ENCODE measurements at places on chromosomes 3 and 15.

DNA sequence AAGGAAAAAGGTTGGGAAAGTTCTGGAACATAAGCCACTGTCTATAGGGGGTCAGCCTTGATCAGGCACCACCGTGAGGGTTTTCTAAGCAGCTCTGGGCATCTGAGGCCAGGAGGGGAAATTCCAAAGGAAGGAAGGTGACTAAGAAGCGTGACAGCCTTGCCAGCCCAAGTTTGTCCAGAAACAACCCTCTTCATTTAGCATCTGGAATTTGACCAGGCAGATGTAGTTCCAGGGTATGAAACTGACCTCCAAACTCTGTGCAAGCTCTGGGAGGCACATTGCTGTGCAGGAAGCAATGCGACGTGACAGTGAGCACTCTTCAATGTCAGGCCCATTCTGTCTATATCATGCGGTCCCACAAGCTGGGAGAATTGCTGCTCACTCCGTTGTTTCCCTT lies 85.4 kb upstream of the TPM1 start:
- no peak for DNase-seq

DNA sequence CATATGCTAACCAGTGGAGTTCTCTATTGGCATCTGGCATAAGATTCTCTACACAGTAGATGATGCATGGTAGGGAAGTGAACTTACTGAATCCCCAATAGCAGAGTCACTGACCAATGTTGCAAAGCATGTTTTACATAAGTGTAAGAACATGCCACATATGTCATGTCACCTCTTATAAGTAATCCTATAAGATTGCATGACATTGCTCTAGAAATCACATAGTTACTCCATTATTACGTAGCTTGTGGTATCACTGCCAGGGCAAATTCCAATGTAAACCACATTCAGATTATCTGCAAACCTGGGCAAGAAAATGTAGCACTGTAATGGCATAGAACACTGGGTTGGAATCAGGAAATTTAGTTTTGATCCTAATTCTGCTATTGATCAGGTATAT lies 198.2 kb upstream of the UMPS start:
- no peak for DNase-seq

- no peak for DNase-seq
Measured at GRCh38 chr3:188198760-188199327, 44.9 kb downstream of the LPP start.

DNA sequence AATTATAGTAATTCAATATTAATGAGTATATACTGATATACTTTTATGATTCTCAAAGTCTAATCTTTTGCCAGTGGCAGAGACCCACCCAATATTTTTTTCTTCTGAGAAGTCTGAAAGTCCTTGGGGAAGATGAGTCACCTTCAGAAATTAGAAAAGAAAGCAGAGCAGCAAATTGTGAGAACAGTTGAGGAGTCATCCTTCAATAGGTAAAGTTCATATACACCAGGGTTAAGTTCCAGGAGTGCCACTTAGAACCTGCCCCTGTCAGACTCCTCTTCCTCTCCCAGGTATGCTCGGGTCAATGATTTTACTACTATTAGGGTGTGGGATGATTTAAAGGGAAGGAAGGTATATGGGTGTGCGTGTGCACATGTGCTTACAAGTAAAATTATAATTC lies 7.1 kb downstream of the CLRN1 start:
- no peak for DNase-seq

- DNase-seq = no peak
Measured at GRCh38 chr15:34336231-34336990, 1.2 kb downstream of the SLC12A6 start.

- no peak for DNase-seq
Measured at GRCh38 chr15:30954674-30955073, 36.8 kb downstream of the MTMR10 start.

DNA sequence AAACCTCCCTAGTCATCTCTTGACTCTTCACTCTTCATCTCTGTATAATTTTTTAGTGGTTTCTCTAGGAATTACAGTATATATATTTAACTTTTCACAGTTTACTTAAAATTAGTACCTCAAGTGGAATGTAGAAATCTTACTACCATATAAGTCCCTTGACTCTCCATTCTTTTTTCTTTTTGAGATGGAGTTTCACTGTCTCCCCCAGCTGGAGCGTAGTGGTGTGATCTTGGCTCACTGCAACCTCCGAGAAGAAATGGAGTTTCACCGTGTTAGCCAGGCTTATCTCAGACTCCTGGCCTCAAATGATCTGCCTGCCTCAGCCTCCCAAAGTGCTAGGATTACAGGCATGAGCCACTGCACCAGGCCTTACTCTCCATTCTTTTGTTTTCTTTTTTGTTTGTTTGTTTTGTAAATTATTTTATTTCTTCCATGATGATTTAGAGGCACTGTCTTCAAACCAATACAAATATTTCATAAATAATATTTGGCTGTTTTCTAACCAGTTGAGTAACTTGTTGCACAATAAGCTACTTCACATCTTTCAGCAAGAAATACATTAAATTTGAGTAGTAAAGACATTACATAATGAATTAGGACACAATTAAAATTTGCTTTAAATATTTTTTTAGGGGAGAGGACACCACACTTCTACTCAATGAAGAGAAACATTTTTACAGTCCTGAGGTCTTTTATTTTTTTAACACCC lies 144.8 kb downstream of the RBPMS2 start:
- DNase-seq = no peak

DNA sequence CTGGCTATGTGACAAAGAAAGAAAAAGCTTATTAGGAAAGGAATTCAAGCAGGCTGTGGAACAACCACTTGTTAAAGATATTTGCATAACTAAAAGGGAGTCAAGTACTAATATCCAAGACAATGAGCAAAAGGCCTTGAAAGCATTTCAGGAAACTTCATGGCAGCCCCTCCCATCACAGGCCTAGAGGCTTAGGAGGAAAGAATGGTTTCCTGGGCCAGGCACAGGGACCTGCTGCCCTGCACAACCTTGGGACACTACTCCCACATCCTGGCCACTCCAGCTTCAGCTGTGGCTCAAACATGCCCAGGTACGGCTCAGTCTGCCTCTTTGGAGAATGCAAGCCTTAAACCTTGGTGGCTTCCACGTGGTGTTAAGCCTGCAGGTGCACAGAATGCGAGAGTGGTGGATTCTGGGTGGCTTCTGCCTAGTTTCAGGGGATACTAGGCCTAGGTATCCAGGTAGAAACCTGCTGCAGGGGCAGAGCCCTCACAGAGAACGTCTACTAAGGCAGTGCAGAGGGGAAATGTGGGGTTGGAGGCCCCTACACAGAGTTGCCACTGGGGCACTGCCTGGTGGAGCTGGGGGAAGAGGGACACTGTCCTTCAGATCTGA lies 121.6 kb downstream of the OPA1 start:
- no peak for DNase-seq

DNA sequence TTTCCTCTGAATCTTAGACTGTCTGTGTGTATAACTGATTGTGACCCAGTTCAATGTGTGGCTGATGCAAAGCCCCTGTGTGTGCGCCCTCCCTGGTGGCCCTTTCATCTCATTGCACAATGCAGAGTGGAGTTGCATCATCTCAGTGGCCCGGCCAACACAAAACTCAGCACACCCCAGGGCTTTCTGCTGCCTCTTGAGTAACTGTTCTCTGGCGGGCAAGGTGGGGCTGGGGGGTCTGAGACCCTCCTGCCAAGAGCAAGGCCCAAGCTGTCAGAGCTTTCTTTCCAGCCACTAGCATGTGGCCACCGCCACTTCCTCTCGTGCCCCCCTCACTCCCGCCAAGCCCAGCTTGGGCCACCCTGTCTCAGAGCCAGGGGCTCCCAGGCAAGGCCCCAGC lies 80.7 kb upstream of the ALDH1L1 start:
- DNase-seq = no peak

DNA sequence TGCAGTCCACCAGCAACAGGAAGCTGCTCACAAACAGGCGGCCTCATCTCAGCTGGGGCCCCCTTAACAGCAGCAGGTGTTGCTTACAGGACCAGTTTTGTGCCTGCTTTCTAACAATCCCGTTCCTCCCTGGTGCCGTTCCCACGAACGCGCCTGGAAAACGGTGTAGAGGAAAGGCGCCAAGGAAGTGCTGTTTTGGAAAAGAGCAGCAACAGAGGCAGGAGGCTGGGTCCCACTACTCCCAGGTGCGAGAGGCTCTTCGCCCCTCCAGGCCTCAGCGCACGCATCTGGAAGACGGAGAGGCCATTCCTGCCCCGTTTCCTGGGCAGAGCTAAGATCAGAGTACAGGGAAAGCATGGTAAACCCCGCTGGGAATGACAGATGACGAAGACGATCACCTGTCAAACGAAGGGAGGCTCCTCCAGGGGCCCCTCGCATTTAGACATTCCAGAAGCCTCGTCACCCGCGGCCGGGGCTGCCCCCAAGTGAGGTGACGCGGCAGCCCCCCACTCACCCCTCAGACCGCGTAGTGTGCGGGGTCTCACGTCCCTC lies 603 bp downstream of the SCAPER start:
- DNase-seq = no peak

- DNase-seq = no peak
Measured at GRCh38 chr3:197132916-197133530, 103.4 kb upstream of the MELTF start.

GRCh38 chr3:6644070-6644929 lies 216.6 kb upstream of the GRM7 start:
- DNase-seq = no peak

GRCh38 chr3:132605374-132605792 lies 8.3 kb downstream of the ACKR4 start:
- DNase-seq = no peak

DNA sequence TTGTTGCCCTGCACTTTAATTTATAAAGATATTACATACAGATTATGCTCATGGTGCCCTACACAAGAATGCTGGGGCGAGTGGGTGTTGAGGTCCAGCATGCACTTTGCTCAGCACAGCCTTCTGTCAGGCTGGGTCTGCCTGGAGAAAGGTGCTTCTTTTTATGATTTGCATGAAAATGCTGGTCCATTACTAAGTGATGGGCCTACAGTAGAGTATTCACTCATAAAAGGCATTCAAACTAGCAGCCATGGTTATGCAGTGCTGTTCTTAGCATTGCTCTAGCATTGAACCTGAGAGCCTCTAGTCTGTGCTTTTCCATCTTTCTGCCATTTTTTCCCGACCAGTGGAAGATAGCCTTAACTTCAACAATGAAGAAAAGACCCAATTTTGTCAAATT lies 12.3 kb downstream of the LNP1 start:
- no peak for DNase-seq

DNA sequence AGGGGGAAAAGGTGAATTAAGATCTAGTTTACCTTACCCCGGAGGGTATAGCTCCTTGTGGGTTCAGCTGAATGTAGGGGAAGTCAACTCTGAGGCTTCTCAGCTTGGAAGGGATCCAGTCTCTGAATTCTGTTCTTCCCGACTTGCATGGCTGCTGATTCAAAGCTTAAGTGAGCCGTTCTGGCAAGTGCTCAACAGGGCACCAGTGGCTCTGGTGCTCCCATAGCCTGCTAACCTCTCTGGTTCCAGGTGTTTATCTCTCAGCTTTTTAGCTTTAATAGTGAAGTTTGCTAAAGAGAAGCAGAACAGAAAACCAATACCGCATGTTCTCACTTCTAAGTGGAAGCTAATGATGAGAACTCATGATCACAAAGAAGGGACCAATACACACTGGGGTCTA lies 46.3 kb upstream of the RBP1 start:
- no peak for DNase-seq

- no peak for DNase-seq
Measured at GRCh38 chr3:57383406-57383805, 90.9 kb upstream of the ASB14 start.

DNA sequence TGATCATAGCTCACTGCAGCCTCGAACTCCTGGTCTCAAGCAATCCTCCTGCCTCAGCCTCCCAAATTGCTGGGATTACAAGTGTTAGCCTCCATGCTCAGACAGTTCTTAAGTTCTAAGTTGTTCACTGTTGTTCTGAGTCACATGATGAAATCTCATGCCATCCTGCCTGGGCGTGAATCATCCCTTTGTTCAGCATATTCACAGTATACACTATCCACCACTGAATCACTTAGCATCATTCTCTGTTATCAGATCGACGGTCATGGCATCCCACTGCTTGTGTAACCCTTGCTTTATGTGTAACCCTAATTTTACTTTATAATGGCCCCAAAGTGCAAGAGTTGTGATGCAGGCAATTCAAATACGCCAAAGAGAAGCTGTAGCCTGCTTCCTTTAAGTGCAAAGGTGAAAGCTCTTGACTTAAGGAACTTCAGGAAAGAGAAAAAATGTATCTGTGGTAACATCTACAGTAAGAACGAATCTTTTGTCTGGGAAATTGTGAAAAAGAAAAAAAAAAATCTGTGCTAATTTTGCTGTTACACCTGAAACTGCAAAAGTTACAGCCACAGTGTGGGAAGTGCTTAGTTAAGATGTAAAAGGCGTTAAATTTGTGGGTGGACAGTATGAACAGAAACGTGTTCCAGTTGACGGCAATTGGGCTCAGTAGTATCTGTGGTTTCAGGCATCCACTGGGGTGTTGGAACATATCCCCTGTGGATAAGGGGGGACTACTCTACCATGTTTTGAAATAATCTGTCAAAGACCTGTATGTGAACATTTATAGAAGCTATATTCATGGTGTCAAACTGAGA lies 80.6 kb downstream of the PCOLCE2 start:
- DNase-seq = no peak

GRCh38 chr3:4746241-4746958 lies 232.8 kb upstream of the BHLHE40 start:
- DNase-seq = no peak

DNA sequence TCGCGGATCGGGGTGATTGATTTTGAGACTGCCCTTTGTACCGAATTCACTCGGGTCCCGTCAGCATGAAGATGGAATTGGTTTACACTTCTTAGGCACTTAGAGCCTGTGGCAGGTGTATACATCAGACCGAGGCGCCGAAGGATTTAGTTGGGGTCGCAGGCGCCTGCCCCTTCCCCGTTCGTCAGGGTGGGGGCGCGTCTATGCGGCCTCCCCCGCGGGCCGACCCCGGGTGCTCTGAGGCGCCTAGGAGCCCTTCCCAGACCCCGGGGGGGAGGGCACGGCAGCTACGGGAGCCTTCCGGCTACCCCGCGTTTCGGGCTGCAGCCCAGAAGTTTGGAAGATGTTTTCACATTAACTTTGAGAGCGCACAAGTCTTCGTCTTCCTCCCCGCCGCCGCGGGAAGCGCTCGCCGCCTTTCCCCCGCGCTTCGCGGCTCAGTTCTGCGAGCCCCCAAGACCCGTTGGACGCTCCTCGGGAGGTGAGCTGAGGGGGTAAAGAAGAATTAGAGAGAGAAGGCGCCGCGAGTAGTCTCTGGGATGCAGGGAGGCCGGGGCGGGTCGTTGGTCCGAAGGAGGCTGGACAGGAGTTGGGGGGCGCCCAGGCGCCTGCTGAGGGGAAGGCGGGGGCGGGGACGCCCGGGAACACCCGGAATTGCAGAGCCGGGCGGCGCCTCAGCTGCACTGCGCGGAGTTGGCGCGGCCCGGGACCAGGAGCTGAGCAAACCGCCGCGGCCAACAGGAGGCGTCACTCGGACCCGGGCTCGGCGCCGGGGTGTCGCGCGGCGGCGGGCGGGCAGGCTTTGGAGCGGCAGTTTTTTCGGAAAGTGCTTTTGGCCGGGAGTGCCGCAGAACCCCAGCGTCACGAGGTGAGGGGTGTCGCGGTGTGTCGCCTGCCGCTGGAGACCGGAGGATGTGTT lies 780 bp downstream of the TIPARP start:
- peak; percentile 93 for DNase-seq
